NCI-H1417 treated with DMSO at 0.1 percent for 48 hours (cell line): ENCODE measurements at places on chromosomes 12 and 14.

DNA sequence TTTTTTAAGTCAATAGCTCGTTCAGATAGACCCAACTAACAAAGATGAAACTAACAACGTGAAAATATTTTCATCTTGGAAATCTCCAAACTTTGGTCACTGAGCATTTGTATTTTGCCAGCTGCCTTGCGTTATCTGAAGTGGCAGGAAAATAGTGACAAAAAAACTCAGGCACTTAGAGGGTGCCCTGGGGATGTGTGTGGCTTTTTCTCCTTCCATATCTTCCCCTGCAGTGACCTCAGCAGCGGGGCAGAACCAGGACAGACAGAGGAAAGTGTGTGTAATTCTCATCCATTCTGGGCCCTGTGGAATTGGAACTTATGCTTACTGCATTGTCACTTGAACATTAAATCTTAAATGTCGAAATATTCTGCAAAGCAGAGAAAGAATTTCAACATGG is 152.0 kb downstream of the BCAT1 start:
- DNase-seq: no peak

GRCh38 chr12:109197327-109197726 is 80.9 kb downstream of the ACACB start:
- DNase-seq: no peak

GRCh38 chr12:14824012-14824634 is 10.1 kb upstream of the SMCO3 start:
- no peak for DNase-seq

DNA sequence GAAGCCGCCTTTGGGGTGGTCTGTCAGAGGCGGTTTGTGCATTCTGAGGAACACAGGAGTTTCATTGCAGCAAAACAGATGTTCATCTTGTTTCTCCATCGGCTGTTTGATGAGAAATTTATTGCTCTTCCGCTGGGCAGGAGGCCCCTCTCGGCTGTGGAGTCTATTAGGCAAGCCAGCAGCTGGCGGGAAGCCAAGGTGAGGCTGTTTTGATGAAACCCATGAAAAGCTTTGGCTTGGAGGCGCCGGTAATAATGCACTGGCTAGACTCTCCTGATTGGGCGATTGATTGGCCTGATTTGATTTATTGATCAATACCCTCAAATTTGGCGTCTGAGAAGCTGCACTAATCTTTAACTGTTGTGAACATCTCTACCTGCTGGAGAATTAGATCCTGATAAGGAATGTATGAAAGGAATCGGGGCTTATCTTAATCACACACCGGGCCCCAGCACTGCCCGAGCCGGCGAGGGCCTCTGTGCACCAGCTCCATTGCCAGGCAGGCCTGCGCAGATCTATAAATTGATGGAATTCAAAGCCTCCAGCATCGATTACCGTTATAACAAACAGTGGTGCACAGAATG is 187.7 kb downstream of the PHETA1 start:
- no peak for DNase-seq

DNA sequence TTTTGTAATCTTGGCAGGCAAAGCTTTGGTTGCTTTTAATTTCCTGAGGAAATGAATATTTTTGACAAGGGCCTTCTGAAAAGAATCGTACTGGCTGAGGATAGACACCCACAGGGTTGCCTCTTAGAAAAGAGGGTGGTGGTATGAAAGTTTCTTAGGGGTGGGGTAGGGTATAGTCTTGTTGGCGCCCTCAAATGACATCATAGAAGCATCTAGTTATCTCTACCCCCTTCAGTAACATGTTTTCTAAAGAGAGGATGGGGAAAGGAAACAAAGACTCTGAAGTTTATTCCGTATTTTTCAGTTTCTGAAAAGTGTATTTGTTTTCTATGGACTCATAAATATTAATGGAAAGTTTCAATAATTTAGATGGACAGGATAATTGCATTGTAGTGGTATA is 13.7 kb downstream of the PRKCH start:
- no peak for DNase-seq

GRCh38 chr14:56374421-56374820 is 205.2 kb upstream of the TMEM260 start:
- no peak for DNase-seq

GRCh38 chr12:105449431-105449830 is 118.9 kb downstream of the C12orf75 start:
- no peak for DNase-seq

DNA sequence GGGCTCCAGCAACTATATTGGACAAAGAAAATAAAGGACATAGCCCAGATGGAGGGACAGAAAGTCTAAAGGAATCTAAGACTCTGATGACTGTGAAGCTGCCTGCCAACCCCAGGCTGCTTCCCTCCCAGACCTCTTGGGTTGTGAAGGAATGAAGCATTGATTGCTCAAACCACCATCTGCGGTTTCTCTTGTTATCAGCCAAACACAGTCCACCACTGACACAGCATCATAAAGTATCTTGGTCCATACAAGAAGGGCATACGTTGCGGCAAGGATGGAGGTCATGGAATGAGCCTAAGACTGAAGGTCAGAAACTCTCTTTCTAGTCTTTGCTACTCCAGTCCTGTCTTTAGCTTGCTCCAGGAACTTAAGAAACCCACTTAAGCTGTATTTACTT is 58.5 kb upstream of the PLXNC1 start:
- DNase-seq: no peak

GRCh38 chr12:46677749-46678148 is 148.0 kb downstream of the SLC38A4 start:
- DNase-seq: no peak
